ENCODE measurements at places on chromosomes 1 and 21.
A peak's percentile ranks its signal among the peaks of the same experiment; 100 is the strongest.

GRCh38 chr1:247857985-247858619 lies 1.1 kb downstream of the TRIM58 start:
- no peak for DNase-seq

- DNase-seq = no peak
Observed at GRCh38 chr1:235887676-235888075, 21.0 kb upstream of the LYST start.

- no peak for DNase-seq
Observed at GRCh38 chr1:19418503-19418971, 66.8 kb downstream of the CAPZB start.

GRCh38 chr1:6141592-6141991 lies 38.5 kb downstream of the CHD5 start:
- no peak for DNase-seq

DNA sequence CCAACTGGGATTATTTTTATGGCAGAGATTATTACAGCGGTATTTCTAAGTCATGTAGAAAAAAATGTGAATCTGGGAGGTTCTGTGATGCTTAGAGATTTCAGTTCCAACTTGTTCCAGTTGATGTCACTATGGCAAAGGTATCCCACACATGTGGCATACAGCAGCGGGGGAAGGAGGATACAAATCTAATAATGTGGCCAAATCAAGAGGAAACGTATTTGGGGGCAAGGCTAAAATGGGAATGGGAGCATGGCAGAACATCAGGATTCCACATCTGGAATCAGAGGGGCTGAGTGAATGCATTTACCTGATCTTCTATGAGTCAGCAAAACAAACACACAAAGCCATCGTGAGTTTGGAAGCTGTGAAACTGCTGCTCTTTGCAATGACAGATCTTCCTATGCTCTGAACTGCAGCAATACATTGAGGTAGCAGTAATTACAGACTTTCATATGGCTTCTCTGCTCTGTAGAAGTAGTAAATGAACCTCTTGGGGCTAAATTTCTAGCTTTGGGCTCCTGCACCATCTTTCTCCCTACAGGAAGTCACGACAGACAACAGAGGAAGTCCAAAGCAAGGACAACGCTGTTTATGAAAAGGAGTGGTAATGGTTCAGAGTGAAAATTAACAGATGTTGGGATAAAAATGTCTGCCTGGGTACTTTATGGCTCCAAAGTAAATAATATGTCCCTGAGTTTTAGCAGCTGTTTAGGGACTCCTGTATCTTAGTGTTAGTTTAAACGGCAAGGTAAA lies 55.5 kb downstream of the GABPA start:
- no peak for DNase-seq

GRCh38 chr1:116268211-116268610 lies 104.8 kb upstream of the ATP1A1 start:
- DNase-seq = no peak

GRCh38 chr1:163985700-163986099 lies 573.3 kb upstream of the PBX1 start:
- no peak for DNase-seq

GRCh38 chr1:117176579-117176978 lies 34.1 kb downstream of the VTCN1 start:
- no peak for DNase-seq

DNA sequence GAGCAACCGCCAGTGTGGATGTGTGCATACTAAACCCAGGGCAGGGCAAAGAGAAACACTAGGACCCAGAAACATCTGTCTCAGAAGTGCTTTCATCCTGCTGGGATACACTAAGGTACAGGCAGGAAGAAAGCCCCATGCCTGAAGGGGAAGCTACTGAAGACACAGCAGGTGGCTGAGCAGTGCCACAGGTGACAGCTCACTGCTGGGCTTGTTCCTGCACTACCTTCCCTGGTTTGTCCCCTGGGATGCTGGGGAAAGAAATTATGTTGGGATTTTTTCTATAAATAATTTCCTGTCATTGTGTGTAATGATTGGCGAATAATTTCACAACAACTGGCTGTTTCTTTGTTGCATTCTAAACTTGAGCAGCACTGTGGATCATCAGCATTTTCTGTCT lies 245.3 kb upstream of the RAB4A start:
- DNase-seq = no peak

- no peak for DNase-seq
Observed at GRCh38 chr21:22657781-22658180, 1659.6 kb downstream of the NCAM2 start.

DNA sequence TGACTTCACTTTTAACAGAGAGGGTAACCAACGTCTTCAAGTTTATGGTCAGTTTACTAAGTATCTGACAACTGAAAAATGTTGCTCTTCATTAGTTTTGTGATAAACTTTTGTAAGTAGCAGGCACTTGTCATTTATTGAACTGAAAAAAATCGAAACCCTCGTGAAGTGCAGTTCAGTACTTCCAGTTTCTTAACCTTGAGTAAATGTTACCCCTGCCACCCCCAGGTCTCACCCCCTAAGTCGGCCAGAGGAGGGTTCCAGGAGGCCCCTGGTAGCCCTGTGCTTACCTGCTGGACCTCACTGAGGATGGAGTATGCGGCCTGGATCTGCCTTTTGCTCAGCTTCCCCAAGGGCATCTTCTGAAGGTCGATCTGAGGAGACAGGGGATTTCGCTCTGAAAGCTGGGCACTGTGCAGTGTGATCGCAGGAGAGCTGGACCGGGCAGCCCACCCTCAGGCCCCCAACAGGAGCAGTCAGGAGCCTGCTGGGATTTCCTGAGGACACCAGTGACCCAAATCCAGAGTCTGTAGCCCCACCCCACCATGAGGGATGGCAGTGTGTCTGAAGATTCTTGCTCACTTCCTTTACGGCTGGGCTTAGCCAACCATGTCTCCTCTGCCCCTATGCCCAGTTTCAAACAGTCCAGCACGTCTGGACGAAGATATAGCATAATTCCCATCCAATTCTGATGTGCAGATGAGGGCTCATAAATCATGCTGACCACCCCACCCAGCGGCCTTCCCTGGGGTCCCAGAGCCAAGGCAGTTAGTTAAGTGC lies 37.6 kb downstream of the PARP1 start:
- no peak for DNase-seq

DNA sequence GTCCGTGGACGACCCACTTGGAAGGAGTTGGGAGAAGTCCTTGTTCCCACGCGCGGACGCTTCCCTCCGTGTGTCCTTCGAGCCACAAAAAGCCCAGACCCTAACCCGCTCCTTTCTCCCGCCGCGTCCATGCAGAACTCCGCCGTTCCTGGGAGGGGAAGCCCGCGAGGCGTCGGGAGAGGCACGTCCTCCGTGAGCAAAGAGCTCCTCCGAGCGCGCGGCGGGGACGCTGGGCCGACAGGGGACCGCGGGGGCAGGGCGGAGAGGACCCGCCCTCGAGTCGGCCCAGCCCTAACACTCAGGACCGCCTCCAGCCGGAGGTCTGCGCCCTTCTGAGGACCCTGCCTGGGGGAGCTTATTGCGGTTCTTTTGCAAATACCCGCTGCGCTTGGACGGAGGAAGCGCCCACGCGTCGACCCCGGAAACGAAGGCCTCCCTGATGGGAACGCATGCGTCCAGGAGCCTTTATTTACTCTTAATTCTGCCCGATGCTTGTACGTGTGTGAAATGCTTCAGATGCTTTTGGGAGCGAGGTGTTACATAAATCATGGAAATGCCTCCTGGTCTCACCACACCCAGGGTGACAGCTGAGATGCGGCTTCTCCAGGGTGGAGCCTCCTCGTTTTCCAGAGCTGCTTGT lies 32.4 kb downstream of the PRMT2 start:
- peak; percentile 25 for DNase-seq

- DNase-seq = no peak
Observed at GRCh38 chr21:37483776-37484175, 117.2 kb downstream of the DYRK1A start.

DNA sequence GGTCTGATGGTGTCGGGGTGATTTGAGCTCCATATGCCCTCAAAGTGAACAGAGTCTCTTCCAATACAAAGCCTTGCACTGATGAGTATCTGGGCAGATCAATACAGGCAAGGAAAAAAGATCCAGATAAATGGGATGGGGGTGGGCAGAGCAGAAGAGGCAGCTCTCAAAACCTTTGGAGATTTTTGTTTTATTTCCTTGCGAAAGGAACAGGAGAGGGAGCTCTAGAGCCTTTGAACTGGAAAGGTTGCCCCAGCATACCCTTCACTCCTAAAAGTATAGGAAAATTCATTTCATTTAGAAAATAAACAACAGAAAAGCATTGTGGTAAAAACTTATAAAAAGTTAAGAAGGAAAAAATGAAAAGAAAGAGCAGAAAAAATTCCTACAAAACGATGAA lies 31.4 kb upstream of the OLIG2 start:
- no peak for DNase-seq
